ENCODE measurements at places on chromosomes 12 and 14. TPM values are rescaled to one million over a fixed set of nuclear protein-coding genes. Genes with fewer than 3 reads are reported as not detected.

Gene FAM222A
- 75.7 TPM for total RNA-seq

Gene SLC6A12
- total RNA-seq, result 12.5 TPM

Gene OLR1
- 0.87 TPM for total RNA-seq

Gene PTGER2
- 4.0 TPM for total RNA-seq

Gene CPM
- 38.0 TPM for total RNA-seq

Gene SERPINA10
- not detected for total RNA-seq

Data from testis (tissue), 5 donors.